ENCODE measurements at places on chromosomes 13 and 19.

DNA sequence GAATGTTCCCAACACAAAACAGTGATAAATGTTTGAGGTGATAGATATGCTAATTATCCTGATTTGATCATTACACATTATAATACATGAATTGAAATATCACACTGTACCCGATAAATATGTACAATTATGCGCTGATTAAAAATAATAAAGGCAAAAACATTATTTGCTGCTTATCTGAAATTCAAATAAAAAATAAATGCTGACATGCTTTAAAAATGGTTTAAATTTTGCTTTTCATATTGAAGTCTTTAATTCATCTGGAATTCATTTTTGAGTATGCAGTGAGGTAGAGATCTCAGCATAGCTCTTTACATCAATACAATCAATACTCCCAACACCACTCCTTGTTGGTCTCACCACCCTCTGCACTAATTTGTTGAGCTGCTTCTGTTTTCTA lies 330.8 kb downstream of the NALCN start:
- DNase-seq: no peak

DNA sequence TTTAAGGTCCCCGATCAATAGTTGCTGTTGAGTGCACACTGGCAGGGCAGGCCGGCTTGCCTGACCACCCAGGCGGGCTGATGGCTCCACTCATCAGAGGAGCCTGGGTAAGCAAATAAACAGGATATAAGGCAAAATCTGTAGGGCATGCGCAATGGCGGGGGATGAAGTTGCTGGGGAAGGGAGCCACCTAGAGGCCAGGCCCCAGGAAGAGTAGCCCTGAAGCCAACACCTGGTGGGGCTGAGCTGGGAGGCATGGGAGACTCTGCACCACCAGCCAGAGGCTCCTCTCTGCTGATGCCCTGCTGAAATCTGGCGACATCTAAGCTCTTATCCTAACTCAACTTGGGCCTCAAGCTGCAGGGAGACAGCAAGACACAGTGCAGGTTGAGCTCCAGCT lies 324.3 kb downstream of the ZNF536 start:
- no peak for DNase-seq

DNA sequence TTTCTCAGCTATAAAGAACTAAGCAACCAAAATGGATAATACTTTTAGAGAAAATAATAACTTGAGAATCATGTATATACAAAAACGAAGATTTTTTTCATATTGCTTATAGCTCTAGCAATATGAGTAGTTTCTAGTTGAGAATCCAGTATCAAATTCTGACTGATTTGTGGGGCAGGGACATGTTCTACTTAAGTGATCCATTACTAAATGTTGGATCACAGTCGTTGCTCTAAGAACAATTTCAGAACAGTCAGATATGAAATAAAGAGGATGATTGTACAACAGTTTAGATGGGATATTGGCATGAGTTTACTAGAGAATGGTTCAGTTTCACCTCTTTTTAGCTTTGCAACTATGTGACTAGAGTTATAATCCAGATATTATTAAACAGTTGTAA lies 39.9 kb downstream of the SOX21 start:
- no peak for DNase-seq

GRCh38 chr13:98397221-98397620 lies 179.7 kb downstream of the STK24 start:
- DNase-seq: no peak

GRCh38 chr19:4358709-4359626 lies 15.6 kb downstream of the MPND start:
- no peak for DNase-seq

DNA sequence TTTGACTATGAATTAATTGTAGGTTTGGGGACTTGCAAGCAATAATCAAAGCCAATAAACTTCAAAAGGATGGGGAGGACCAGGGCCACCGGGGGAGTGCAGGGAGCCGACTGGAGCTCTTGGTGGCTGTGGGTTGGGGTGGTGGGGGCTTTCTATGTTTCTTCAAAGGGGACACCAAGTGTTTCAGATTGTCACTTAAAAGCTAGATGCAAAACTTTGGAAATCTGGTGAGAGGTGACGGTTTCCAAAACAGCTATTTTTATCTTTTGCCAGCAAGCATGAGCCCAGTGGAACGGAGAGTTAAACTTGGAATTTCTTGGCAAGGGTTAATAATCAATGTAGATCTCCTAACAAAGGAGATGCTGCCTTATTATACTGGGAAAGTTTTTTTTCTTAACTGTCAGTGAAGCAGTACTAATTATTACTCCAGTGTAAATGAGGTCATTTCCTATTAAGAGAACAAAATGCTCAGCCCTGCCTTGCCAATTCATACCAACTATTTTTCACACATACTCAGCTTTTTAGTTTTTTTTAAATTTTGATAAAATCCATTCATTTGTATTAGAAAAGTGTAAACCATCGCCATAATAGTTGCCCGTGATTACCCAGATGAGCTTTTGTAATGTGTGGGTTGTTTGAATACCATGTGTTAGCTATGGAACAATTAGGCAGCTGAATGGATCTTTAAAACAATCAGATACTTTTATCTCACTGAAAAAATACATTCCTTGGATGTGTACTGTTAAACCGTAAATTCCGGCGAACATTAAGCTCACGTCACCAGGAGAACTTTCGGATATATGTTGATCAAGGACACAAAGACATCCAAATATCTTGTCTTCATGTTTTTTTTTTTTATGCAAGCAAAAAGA lies 95.9 kb upstream of the ZNF536 start:
- DNase-seq: no peak

- peak; percentile 49 for DNase-seq
Observed at GRCh38 chr13:50810998-50811397, 32.5 kb downstream of the DLEU7 start.

- DNase-seq: no peak
Observed at GRCh38 chr13:43036351-43037250, 13.2 kb downstream of the DNAJC15 start.

DNA sequence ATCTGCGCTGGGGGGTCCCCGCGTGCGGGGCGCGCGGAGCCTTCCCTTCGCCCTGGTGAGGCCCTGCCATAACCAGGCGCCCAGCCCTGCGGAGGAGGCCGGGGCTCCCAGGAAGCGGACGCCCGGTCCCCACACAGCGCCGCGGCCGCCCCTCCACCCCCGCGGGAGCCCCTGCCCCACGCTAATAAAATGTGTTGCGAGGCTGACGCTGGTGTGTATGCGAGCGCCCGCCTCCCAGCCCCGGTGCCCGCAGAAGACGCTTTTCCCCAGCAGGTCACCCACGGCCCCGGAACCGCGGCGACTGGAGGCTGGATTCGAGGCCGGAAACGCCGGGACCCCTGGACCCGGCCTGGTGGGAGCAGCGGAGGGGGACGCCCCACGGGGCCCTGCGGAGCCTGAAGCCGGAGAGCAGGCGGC lies 12.1 kb upstream of the CDC34 start:
- DNase-seq: no peak

DNA sequence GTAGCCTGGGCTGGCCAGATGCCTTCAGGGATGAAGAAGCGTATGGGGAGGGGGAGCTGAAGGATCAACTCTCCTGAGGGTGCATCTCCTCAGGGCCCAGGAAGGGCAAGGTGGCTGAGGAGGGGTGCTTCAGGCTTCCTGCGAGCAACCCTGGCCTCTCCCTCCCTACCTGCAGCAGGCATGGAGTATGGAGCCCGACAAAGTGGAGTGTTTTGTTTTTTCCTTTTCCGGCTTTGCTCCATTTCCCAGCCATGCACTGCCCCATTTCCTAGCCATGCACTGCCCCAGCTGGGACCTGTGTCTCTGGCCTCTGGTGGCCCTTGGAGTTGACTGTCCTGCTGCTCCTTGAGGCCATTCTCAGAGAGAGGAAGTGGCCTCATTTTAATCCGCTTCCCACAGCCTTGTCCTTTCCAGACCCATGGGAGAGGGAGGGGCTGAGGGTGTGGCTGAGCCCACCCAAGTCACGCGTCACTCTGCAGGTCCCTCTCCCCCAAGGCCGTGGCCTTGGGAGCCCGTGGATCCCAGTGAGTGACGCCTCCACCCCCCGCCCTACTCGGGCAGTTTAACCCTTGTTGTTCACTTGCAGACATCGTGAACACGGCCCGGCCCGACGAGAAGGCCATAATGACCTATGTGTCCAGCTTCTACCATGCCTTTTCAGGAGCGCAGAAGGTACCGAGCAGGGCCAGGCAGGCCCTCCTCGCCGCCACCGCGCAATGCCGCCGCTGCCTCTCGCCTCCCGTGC lies 34.4 kb downstream of the CAPN12 start:
- DNase-seq: no peak

GRCh38 chr19:56671613-56671994 lies at the start of gene ZNF835:
Gene ZNF835 (minus strand): TSS chr19:56671757. CDS start chr19:56665198, 6,559 bp downstream.
- DNase-seq: no peak

Measured in GDM1 (cell line).